Natural killer cell (primary cell): ENCODE measurements at places on chromosomes 4 and X.

DNA sequence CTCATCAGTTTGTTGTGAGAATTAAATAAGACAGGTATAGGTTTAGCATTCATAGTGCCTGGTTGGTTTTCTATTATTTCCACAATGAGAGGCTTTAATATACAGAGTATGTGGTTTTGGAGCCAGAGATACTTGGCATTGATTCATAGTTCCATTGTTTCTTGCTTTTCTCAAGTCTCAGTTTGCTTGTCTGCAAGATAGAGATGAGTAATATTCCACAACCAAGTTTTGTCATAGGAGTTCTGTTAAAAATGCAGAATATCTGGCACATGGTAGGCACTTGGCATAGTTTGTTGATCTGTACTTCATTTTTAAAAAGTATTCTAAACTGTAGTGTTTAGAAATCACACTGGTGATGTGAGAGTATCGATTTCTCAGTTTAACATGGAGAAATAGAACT lies 37.5 kb upstream of the EDA2R start:
- no peaks in the 10 kb centered on the region for H3K36me3 ChIP-seq
- H3K4me1 ChIP-seq = no peaks in the 10 kb centered on the region
- no peak overlapping the region for H3K4me3 ChIP-seq

DNA sequence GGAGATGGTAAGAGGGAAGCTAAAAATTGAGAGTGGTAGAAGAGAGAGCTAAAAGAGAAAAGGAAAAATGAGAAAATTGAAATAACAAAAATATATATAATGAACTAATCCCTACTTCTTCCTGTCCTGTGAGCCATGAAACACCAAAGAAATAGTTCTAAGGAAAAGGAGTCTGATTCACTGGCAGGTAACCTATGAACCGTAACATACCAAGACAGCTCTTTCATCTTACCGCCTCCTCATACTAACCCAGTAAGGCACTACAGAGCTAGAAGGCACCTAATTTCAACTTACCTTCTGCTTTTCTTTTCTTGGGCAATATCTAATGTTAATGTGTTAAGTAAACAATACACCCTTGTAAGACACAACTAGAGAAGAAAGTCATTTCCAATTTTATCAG lies 297.7 kb upstream of the DIAPH2 start:
- no peak overlapping the region for H3K27ac ChIP-seq
- no peaks in the 10 kb centered on the region for H3K36me3 ChIP-seq
- no peak overlapping the region for H3K4me3 ChIP-seq
- no peaks in the 10 kb centered on the region for H3K4me1 ChIP-seq
- no peak for DNase-seq

- H3K4me1 ChIP-seq = no peaks in the 10 kb centered on the region
- no peak overlapping the region for H3K4me3 ChIP-seq
- no peak for DNase-seq
- no peaks in the 10 kb centered on the region for H3K27me3 ChIP-seq
Measured at GRCh38 chrX:17432158-17432557, 57.2 kb downstream of the NHS start.

- H3K36me3 ChIP-seq = no peaks in the 10 kb centered on the region
- no peaks in the 10 kb centered on the region for H3K4me1 ChIP-seq
- H3K27me3 ChIP-seq = no peaks in the 10 kb centered on the region
- no peak overlapping the region for H3K27ac ChIP-seq
- DNase-seq = no peak
- no peak overlapping the region for H3K4me3 ChIP-seq
Measured at GRCh38 chr4:85106805-85107336, 140.4 kb upstream of the WDFY3 start.

DNA sequence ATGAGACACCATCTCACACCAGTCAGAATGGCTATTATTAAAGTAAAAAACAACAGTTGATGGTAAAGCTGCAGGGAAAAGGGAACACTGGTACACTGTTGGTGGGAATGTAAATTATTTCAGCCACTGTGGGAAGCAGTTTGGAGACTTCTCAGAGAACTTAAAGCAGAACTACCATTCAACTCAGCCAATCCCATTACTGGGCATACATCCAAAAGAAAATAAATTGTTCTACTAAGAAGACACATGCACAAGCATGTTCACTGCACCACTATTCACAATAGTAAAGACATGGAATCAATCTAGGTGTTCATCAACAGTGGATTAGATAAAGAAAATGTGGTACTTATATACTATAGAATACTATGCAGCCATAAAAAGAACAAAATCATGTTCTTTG lies 135.0 kb downstream of the REELD1 start:
- H3K27ac ChIP-seq = no peak overlapping the region
- H3K27me3 ChIP-seq = no peaks in the 10 kb centered on the region

DNA sequence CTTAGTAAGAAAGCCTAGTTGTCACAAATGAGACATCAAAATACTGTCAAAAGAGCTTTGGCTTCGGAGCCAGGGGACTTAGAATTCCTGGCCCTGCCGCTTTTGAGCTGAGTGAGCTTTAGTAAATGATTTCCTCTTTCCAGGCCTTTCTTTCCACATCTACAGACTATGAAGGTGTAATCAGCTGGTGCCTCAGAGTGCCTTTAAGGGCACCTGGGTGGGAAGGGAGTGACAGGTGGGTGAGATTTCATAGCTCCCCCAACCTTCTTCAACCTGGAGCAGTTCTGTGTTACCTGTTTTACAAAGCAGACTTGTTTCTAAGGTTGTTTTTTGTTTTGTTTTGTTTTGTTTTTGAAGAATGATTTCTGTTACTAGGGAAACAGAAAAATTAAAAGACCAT lies 154.7 kb upstream of the BOD1L1 start:
- H3K4me3 ChIP-seq = no peak overlapping the region
- DNase-seq = no peak
- no peaks in the 10 kb centered on the region for H3K27me3 ChIP-seq

DNA sequence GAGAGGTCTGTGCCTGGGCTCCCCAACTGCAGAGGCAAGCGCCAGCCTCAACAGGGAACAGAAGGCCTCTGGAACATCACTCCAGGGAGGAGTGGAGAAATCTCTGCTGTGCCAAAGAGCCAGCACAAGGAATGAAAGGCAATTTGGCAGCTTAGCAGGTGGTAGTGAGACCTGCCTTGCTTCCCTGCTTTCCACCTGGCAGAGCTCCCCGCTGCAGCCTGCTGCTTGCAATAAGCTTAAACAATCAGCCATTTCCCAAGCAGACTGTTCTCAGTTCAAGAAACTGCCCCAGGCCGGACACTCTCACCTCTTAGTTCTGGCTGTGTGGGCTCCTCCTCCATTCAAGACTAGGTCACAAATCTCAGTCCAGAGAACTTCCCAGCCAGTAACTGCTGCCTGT lies 370.6 kb downstream of the MAGEB5 start:
- H3K36me3 ChIP-seq = no peaks in the 10 kb centered on the region
- no peaks in the 10 kb centered on the region for H3K4me1 ChIP-seq
- DNase-seq = no peak
- no peak overlapping the region for H3K27ac ChIP-seq
- H3K27me3 ChIP-seq = no peaks in the 10 kb centered on the region
- no peak overlapping the region for H3K4me3 ChIP-seq

DNA sequence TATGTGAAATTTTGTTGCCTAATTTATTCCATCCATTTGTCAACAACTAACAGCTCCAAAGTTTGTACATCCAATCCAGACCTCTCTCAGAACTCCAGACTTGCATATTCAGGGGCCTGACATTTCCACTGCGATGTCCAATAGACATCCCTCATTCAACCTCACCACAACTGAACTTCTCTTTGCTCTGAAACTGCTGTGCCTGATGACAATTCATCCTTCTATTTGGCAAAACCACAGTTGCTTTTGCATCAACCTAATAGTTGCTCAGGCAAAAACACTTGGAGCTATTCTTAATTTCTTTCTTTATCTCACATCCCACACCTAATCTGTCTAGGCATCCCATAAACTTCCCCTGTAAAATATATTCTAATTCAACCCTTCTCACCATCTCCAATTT lies 56.5 kb downstream of the ANTXR2 start:
- H3K4me1 ChIP-seq = peaks cover 4% of the 10 kb centered on the region
- no peaks in the 10 kb centered on the region for H3K27me3 ChIP-seq
- no peak overlapping the region for H3K27ac ChIP-seq
- peaks cover 1% of the 10 kb centered on the region for H3K36me3 ChIP-seq
- DNase-seq = no peak
- no peak overlapping the region for H3K4me3 ChIP-seq
